NCI-H1930 (cell line): ENCODE measurements at places on chromosomes 1 and 21.

DNA sequence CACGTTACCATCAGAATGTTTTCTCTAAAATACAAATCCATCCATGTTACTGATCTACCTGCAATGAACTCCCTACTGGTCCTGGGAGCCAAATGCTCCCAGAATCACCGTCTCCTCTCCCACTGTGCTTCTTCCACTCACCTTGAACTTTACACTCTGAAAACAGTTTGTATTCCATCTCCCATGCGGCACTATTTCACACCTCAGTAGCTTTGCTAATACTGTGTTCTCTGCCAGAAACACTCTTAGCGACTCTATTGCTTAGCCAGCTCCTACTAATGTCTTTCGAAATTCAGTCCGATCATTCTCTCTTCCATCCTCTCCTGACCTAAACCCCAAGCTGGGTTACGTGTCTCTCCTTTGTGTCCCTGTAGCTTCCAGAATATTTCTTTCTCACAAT, 284.4 kb upstream of the DUSP10 start:
- DNase-seq, result no peak

- DNase-seq, result no peak
These were observed 18.1 kb upstream of the PSMA5 start for GRCh38 chr1:109444346-109444745.

DNA sequence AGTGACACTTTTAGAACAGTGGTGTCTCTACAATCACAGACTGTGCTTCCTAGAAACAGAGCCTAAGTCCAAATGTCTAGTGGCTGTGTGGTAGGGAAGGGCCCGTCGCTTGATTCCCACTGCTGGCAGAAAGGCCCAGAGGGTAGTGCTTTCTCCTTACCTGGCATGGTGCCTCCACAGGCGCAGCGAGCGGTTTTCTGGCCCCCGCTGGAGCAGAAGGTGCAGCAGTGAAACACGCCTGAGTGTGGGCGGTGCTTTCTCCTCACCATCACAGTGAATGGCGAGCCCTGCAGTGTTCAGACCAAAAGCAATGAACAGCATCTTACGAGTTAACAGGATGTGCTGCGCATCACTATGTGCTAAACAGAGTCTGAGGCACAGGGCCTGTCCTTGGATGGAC, 8.3 kb downstream of the TRIM45 start:
- no peak for DNase-seq

GRCh38 chr21:34625030-34625593, 10.2 kb upstream of the RCAN1 start:
- DNase-seq, result no peak

DNA sequence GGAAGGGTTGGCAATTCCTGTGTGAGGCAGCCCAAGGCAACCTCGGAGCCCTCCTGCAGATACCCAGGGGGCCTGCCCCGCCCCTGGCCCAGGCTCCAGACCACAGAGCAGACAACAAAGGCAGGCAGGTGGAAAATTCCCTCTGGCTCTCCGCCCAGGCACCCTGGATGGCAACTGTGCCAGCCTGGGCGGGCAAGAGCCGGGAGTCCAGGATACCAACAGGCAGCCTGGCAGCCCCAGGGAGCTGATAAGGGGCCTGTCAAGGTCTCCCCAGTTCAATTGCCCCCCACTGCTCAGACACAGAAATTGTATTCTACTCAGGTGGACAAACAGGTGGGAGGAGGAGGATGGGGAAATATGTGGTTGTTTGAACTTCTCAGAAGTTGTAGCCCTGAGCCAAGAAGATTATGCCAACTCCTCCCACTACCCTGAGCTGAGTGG, 15.4 kb upstream of the GPR37L1 start:
- no peak for DNase-seq

DNA sequence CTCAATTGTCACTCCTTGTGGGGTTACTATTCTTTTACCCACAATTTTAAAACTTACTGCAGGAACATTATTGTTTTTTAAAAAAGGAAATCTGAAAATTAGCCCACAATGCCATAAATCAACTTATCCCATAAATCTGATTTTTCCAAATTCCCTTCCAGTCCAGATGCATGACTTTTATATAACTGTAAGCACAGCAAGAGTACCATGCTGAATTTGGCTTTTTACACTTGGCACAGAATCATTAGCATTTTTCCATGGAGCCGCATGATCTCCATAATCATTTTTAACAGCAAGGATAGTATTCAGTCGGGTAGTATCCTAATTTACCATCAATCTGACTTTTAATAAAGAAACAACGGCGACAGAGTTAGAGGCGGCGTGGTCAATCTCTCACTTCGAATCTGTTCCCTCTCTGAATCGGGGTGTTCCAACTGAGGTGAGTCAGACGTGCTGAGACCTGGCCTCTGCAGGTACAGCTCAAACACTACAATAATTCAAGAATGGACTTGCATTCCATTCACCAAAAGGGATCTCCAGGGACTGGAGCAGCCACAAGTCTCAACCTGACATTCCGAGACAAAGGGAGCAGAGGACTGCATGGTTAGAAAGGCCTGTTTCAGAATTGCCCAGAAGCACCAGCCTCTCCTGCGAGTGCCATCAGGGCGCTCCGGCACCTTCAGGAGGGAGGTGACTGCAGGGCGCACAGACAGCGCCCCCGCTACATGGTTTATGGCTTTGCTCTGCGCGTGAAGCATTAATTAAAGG, 48.9 kb downstream of the SLC66A1 start:
- no peak for DNase-seq

DNA sequence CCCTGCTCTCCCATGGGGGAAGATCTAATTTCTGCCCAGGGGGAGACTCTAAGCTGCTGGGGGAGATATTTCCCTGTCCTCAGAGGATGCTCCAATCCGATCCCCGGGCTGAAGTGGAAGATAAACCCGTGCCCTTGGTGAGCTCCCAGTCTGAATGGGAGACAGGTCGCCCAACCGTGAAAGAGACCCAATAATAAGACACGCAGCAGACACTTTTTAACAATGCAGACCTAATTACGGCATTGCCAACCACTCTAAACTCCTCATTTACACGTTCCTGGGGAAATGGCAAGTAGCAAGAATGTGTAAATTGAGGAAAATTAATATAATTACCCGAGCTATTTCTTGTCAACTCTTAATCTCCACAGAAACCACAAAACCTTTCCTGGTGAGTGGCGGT, 48.7 kb upstream of the ACTL8 start:
- no peak for DNase-seq

GRCh38 chr1:19219451-19219850, 9.4 kb upstream of the UBR4 start:
- DNase-seq, result no peak
